Stimulated activated CD4-positive, alpha-beta T cell treated with anti-CD3 and anti-CD28 coated beads, Interleukin-4, amount 100 ng/mL, for 4 hours (primary cell): ENCODE measurements at places on chromosomes 11 and 22.

- DNase-seq = no peak
These were observed 119.3 kb downstream of the OSBP2 start for GRCh38 chr22:30813936-30814335.

GRCh38 chr22:24816806-24817205 lies 10.8 kb downstream of the SGSM1 start:
- no peak for DNase-seq

DNA sequence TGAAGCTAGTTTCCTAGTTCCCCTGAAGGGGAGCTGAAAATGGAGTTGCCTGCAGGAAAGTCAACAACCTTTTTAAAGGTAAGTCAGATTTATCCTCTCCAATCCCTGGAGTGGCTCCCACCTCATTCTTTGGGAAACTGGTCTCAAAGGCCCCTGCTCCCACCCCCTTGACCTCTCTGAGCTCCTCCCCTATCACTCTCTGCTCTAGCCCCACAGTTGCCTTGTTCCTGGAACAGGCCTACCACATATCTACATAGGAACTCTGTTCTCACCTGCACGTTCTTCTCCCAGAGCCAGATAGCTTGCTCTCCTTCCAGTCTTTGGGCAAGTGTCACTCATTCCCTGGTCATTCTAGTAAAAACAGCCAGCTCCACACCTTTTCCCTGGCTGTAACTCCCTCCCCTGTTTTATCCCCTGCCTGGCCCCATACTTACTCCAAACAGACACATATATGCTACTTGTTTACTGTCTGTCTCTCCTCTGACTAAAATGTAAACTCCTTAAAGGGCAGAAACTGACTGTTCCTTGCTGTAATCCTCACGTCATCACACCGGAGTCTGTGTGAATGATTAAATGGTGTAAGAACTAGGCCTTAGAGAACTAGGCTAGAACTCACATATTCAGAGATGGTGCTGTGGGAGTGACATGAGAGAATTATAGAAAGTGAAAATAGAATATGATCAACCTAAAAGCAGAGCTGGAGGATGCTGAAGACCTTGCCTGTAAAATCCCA lies 53.3 kb downstream of the TCF20 start:
- no peak for DNase-seq

DNA sequence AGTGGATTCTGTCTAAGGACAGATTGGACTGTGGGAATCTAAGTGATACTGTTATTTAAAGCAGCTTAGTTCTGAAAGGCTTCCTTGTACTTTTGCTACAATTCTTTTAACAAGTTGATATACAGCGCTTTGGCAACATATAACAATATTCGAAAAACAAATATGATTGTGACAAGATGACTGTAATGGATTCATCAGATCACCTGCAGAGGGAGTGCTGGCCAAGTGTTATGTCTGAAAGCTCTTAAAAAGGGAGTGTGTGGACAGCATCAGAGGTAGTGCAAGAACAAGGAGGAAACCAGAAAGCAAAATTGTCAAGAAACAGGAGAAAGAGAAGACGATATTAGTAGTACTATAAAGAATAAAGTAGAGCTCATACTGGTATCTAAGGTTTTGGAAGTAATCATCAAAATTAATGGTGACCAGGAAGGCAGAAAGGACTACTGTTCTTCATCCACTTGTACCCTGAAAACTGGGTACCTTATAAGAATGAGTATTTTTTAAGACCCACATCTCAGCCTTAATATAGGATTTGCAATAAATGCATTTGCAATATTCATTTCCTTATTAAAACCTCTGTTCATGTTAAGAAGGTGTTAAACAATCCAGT lies 1112.0 kb upstream of the CCDC90B start:
- no peak for DNase-seq

- no peak for DNase-seq
These were observed 12.0 kb upstream of the APOL4 start for GRCh38 chr22:36213586-36213985.

GRCh38 chr11:78417175-78417887 lies at the start of gene GAB2:
Gene GAB2, minus strand, starts transcription at chr11:78417820. Its CDS starts 100 bp downstream, at chr11:78417720.
- peak; percentile 5 for DNase-seq

- no peak for DNase-seq
These were observed 13.0 kb upstream of the VPS37C start for GRCh38 chr11:61174273-61174672.
